ENCODE measurements at places on chromosomes 4 and X.

DNA sequence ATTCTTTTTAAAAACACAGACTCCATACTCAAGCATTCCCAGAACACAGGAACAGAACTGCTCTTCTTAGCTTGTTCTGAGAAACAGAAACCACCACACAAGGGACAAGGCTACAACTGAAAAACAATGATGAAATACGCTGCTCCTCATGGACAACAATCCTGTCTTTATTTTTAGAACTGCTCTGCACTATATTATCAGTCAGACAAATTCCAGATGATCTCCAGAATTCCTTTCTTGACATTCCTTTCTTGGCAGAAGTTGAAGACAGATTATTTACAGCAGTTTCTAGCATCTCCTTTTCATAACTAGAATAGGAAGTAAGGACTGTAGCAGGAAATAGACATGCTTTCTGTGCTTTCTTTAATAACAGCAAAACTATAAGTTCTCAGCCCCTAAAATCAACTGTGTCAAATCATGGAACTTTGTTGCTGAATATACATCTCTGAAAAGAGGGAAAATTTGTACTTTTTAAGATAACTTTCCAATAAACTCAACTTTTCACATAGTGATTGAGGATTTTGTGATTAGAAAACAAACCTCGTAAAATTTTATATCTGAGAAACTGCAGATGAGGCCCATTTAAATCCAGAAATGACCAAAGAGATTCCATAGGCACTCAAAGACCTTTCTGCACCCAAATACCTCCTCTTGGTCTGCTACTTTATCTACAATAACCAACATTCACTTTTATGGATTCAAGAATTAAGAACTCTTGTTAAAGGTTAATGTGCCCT lies 35.9 kb downstream of the ANTXR2 start:
- DNase-seq: no peak

GRCh38 chr4:109811707-109812106 lies 3.9 kb upstream of the GAR1 start:
- DNase-seq: no peak

DNA sequence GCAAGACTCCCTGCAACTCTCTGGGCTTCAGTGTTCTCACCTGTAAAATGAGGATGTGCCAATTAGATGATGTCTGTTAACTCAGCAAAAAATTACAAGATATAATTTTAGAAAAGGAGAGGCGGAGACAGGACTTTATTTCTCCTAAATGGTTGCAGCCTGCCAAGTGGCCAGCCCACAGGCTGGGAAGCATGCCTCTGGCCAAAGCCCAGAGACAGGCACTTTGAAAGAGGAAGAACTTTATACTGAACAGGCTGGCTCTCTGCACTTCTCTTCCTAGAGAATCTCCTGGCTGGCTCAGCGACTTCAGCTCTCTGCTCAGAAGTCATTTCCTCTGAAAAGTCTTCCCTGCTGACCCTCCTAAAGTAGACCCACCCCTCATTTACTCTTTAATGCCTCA lies 3.7 kb downstream of the PRDM5 start:
- DNase-seq: no peak

DNA sequence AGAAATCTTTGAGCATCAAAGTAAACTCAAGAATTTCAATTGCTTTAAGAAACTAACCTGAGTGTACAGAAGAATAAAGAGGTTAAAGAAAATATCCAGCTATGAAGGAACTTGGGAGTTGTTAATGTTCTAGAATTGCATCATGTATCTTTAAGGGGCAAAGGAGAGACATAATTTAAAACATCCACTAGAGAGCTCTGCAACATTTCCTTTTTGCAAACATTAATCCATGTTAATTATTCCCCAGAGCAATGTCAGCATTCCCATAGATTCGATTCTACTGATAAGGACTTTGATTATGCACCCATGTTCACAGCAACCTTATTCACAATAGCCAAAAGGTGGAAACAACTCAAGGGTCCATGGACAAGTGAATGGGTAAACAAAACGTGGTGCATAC lies 80.2 kb upstream of the SORBS2 start:
- no peak for DNase-seq

GRCh38 chr4:80073473-80074008 lies 512 bp upstream of the ANTXR2 start:
- no peak for DNase-seq

DNA sequence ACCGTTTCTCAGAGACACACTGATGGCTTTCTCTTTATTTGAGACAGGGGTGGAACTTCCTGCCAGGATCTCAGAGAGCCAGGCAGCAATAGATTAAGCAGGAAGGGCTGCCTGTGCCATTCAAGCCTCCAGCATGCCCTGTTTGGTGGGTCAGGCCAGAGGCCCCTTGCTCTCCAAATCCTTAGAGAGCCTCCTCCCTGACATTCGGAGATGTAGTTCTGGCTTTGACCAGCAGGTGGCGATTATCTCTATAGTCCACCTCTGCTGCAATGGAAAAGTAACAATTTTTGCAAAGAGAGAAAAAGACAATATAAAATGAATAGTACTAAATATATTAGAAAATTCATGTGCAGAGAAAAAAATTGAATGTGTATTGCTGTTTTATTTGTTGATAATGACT lies 93.9 kb downstream of the NXF2B start:
- peak; percentile 2 for DNase-seq

DNA sequence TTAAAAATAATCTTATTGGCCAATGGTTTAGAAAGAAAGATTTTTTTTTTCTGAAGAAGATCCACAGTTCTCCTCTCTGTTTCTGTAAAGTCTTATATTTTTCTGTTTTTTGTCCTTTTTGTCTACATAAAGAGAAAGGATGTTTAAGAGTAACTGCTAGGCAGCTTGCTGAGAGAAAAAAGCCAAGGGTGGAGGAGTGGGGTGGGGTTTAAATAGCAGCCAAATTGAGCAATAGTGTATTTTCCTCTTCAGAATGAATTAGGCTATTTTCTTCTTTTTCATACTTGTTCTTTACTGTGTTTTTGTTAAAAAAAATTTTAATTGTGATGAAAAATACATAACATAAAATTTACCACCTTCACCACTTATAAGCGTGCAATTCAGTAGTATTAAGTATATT lies 224.6 kb downstream of the SOWAHB start:
- no peak for DNase-seq

GRCh38 chr4:46370531-46370930 lies 19.4 kb downstream of the GABRA2 start:
- DNase-seq: no peak

DNA sequence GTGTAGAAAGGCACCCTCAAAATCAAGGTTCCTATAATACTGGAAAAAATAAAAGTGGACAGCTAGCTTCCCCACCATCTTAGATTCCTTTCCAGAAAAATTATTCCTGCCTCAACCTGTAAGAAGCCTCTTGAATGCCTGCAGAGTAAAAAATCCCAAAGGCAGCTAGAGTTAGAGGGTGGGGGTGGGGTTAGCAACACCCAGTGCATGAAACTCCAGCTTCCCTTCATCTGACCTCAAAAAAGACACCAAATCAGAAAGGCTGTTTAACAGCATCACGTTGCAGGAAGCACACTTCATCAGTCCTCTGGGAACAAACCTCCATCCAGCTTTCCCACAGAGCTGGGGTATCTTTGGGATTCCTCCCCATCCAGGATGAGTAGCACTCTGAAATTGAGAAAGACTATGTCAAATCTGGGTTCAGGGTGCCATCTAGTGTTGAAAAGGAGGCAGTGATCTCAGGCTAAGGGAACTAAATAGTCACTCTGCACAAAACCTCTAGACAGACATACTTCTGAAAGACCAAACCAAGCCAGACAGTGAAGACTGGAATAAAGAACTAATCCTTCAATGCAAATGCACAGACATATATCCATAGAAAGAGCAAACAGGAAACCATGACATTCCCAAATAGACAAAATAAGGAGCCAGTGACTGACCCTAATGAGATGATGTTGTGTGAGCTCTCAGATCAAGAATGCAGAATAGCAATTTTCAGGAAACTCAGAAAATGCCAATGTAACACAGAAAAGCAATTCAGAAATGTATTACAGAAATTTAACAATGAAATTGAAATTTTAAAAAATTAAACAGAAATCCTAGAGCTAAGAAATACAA lies 97.9 kb downstream of the ARHGEF9 start:
- DNase-seq: peak; percentile 30

DNA sequence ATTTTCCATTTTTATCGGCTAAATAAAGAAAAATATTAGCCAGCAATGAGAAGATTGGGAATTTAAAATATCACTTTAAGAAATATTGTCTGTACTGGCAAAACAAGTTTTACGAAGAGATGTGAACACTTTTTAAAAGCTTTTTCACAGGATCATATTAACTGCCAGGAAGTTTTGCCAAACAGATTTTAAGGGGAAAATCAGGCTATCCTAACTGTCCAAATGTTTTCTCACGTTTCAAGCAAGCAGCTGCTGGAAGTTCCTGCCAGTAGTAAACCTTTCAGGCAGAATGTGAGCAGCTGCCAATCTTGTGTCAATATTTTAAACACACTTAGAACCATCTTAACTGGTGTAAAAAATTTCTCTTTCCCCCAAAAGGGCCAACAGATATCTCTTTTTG lies 101.1 kb downstream of the ADGRL3 start:
- no peak for DNase-seq

DNA sequence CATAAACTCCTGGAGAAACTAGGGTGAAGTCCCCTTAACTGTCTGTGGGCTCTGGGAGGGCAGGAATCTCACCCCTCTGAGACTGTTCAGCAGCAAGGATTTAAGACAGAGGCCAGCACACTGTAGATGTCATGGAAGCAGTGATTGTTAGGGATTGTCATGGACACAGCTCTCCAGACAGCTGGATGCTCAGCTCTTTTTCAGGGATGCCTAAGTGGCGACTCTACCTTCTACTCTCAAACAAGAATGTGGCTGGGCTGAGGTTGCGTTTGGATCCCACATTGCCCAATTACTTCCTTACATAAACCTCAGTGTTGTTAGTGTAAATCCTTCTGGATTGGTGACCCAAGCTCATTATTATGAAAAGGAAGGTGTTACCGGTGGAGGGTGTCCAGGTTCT lies 291.9 kb upstream of the VCX3A start:
- no peak for DNase-seq

- peak; percentile 60 for DNase-seq
Measured at GRCh38 chrX:155068165-155068564, 2.8 kb downstream of the CMC4 start.

GRCh38 chr4:41748571-41749475 lies at the start of gene PHOX2B:
Gene PHOX2B, minus strand, starts transcription at chr4:41748725. Its CDS starts 115 bp downstream, at chr4:41748610.
- DNase-seq: no peak

DNA sequence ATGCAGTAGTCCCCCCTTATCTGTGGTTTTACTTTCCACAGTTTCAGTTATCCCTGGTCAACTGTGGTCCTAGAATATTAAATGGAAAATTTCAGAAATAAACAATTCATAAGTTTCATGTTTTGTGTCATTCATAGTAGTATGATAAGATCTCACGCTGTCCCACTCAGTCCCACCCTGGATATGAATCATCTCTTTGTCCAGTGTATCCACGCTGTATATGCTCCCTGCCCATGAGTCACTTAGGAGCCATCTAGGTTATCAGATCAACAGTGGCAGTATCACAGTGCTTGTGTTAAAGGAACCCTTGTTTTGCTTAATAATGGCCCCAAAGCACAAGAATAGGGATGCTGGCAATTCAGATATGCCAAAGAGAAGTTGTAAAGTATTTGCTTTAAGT lies 16.2 kb upstream of the SYTL4 start:
- DNase-seq: peak; percentile 18

DNA sequence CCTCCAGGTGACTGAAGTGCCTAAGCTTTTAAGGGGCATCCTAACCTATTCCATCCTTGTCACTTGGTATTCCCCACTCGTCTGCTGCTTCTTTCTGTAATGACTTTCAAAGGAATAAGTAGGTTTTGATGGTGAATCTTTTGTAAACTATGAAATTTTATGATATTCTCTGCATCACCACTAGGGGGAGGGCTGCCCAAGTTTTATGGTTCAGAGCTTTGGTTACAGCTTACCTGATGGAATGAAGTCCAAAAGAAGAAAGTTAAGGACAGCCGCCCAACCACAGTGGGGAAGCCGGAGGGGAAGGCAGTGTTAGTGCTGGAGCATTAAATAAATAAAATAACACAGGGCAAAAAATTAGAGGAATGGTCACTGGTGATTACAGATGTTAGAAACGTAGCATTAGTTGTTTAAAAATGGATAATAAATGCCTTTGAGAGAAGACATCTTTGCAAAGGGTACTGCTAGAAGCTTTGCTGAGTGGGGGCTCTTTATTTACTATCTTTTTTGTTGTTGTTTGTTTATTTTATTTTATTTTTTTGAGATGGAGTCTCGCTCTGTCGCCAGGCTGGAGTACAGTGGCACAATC lies 204.9 kb downstream of the GBA3 start:
- peak; percentile 19 for DNase-seq

GRCh38 chrX:85303544-85303943 lies 59.8 kb downstream of the ZNF711 start:
- no peak for DNase-seq

DNA sequence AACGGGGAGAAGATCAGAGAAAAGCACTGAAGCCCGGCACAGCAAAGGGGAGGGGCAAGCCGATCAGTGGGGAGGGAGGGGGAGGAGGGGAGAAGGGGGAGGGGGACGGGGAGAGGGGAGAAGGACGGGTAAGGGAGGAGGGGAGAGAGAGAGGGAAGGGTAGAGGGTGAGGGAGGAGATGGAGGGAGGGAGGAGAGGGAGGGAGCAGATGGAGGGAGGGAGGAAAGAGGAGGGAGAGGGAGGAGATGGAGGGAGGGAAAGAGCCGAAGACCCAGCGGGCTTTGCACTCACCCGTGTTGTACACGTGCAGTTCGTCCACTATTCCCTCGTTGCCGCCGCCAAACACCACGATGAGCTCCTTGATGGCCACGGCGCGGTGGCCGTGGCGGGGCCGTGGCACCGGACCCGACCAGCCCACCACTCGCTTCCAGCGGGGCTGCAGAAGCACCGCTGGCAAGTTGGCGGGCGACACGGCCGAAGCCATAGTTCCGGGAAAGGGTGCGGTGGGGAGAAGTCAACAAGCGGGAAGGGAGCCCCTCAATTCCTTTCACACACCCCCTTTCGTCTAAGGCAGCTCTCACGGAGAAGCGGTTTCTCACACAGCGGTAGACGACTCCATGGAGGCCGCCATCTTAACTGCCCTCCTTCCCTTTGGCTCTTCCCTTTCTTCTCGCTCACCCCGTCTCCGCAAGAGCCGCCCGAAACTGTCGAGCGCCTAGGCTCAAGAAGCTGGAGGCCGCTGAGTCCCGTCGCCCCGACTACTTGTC lies 1.1 kb downstream of the HCFC1 start:
- peak; percentile 76 for DNase-seq

- DNase-seq: no peak
Measured at GRCh38 chr4:118158763-118159375, 124.6 kb downstream of the NDST3 start.

DNA sequence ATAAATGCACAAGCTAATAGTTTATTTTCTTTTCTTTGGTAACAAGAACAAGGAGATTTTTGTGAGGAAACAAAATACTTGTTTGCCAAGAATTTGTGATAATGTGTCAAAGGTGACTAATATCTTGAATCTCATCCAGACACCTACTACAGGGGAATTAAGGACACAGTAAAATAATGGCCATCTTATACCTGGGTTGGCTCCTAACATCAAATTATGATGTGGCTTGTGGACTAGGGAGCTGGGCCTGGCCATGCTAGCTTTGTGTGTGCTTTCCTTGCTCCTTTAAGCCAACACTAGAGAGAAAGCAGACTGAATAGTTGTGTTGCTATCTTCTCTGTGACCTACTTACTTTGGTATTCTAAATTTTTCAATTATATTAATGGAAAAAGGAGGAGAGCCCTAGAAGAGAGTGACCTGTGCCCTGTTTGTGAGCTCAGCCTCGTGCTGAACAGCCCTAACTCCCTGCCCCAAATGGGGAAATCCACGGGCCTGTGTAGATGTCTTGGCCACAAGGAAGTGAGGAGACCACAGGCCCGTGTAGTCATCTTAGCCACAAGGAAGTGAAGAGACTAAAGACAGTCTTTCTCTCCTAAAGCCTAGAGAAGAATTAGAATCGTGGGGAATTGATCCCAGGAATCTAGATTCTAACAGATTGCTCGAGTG lies 23.3 kb downstream of the ARHGAP24 start:
- no peak for DNase-seq

Measured in A549 (cell line).